Left renal cortex interstitium (tissue), 4 donors: ENCODE measurements at places on chromosomes 7 and 10. TPM values are rescaled to one million over a fixed set of nuclear protein-coding genes. Genes with fewer than 3 reads are reported as not detected.

The POM121 gene
- 58.9 TPM for polyA plus RNA-seq

The CREB5 gene
- 5.7 TPM for polyA plus RNA-seq

DNA sequence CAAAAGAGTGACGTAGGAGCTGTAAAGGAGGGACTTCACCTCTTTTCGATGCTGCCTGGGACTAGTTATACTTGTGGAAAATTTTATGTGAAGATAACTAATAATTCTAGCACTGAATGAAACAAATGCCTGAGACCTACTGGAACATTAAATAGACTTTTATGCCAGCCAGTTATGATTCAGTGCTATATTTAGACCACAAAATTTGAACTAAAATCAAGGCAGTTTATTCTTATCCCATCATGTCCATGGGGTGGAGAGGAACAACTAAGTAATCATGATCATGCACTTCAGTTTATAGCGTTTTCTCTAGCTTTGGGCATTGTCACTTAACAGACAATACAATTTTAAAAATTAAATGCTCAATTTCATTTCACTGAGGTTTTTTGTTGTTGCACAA lies 76.7 kb downstream of the ZEB1 start:
- no peak for DNase-seq

DNA sequence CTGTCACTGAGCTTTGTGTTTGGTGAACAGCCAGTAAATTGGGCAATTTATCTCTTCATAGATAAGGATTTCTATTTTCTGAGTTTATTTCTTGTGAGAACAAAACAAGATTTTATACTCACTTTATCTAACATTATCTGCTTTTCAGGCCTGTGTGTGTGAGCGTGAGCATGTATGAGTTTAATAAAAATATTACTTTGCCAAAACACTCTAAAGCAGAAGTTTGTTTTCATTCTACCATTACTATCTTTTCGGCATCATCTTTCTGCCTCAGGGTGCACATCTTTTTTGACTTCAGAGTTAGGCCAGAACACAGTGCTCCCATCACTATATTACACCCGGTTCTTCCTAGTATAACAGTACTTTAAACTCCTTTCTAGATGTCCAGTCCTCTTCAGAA lies 13.0 kb downstream of the ZWINT start:
- DNase-seq = no peak

DNA sequence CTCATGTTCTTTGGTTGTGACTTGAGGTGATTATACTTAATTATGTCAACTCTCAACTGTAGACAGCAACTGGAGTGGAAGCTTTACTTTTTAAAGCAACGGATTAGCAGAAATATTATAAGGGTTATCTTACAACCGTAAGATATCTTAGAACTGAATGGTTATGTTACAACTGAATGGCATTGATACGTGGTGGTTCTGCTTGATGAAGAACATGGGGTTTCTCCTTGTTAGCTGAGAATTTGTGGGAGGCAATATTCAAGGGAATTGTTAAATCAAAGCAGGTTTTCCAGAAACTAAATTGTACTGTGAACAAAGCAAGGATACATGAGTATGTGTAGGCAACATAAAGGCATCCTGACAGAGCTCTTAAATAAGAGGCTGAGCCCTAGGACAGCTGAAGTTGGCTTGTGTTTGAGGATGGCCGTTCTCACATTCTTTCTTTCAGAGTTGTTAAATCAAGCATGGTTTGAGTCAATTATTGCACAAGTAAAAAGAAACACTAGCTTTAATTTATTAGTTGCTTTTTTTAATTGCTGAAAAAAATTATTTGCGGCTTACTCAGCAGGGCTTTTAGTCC lies 350.0 kb downstream of the PLXDC2 start:
- no peak for DNase-seq

DNA sequence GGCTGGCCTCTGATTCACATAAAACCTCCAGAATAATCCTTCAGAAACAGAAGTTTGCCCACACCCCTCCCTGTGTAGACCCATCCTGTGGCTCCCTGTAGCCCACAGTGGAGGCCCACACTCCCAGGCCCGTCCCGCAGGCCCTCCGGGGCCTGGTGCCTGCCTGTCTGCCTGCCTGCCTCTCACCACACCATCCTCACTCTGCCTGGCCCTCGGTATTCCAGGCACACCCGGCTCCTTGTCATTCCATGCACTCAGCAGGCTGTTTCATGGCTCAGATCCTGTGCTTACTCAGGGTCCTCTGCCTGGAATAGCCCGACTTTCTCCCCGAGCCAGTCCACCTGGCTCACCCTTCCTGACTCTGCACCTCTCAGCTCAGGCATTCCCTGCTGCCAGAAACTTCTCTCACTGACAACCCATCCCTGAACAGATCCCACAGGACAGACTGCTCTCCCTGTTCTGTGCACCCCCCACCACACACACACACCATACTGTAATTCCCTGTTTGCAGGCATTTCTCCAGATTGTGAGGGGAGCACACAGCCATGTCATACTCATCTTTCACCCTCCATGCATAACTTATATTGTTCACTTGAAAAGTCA lies 498.0 kb upstream of the ZMIZ1 start:
- no peak for DNase-seq

- DNase-seq = no peak
These were observed 757 bp upstream of the PALS2 start for GRCh38 chr7:24572393-24572996.

DNA sequence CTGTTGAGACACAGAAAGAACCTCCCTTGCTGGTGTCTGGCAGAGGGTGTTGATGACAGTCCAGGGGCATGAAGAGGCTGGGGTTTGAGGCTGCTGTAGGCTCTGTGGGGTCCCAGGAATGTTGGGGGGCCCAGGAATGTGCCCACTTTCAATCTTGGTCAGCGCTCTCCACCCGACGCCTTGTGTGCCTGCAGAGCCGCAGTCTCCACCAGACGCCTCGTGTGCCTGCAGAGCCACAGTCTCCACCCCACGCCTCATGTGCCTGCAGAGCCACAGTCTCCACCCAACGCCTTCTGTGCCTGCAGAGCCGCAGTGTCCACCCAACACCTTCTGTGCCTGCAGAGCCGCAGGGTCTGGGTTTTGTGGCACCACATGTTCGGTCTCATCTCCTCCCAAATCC lies 84.0 kb downstream of the ADARB2 start:
- DNase-seq = no peak

- no peak for DNase-seq
These were observed 315.4 kb upstream of the KLF6 start for GRCh38 chr10:4100380-4100779.

GRCh38 chr10:80487421-80487785 lies 33.3 kb downstream of the TSPAN14 start:
- no peak for DNase-seq

- DNase-seq = no peak
These were observed 13.7 kb upstream of the MACROH2A2 start for GRCh38 chr10:70038923-70039322.

The DNAAF5 gene
- 36.2 TPM for polyA plus RNA-seq

The ZNF467 gene
- polyA plus RNA-seq = 24.9 TPM

The AUTS2 gene
- 104 TPM for polyA plus RNA-seq

DNA sequence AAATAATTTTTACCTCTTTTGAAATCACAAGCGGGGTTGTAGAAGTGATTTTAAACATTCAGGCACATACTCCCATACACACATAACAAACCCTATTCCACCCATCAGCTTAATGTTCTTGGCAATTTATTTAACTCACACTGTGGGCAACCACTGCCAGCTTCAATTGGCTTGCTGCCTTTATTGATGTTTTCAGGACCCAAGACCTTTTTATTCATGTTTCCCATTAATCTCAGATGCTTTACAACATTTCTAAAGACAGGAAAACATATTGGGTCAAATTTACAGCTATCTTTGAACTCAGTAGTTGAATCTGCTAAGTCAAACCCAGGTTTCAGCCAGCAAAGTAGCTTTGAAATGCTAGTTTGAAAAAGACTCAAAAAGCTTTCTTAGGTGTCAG lies 72.9 kb upstream of the TEX47 start:
- no peak for DNase-seq

- DNase-seq = no peak
These were observed 33.6 kb upstream of the UTF1 start for GRCh38 chr10:133196221-133196915.

GRCh38 chr10:66925896-66926715 lies at the start of gene LRRTM3:
TSS of gene LRRTM3 (plus strand) at chr10:66926036.
- peak; percentile 71 for DNase-seq

- no peak for DNase-seq
These were observed 494.3 kb upstream of the AUTS2 start for GRCh38 chr7:69104023-69104422.

The CCDC6 gene
- 43.1 TPM for polyA plus RNA-seq

DNA sequence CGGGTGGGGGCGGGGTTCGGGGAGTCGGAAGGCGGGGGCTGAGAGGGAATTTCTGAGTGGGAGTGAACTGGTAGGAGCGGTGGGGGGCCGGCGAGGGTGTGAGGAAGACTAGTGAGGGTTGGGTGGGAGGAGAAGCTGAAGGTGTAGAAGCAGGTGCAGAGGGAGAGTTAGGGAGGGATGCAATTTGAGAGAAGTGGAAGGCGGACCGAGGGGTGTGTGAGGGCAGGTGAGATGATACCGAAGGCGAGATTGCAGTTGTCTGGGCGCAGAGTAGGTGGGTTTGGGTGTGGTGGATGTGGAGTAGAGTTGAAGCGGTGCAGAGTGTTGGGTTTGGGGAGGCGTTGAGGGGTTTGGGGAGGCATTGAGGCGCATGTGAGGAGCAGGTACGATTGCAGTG lies 643 bp downstream of the KAT6B start:
- DNase-seq = no peak

The VSTM4 gene
- polyA plus RNA-seq = 14.1 TPM

DNA sequence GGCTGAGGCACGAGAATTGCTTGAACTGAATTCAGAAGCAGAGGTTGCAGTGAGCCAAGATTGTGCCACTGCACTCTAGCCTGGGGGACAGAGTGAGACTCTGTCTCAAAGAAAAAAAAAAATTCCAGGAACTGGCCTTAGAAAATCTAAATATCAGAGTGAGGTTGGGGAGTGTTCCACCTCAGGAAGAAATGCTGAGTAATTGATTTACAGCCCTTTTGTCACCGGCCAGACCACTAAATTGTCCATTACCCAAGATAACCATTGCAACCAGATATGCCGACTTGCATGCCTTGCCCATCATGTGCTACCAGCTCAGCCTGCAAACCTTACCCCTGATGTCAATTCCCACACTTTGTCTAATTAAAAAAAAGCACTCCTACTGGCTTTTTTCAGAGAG lies 42.4 kb downstream of the CRCP start:
- DNase-seq = no peak

DNA sequence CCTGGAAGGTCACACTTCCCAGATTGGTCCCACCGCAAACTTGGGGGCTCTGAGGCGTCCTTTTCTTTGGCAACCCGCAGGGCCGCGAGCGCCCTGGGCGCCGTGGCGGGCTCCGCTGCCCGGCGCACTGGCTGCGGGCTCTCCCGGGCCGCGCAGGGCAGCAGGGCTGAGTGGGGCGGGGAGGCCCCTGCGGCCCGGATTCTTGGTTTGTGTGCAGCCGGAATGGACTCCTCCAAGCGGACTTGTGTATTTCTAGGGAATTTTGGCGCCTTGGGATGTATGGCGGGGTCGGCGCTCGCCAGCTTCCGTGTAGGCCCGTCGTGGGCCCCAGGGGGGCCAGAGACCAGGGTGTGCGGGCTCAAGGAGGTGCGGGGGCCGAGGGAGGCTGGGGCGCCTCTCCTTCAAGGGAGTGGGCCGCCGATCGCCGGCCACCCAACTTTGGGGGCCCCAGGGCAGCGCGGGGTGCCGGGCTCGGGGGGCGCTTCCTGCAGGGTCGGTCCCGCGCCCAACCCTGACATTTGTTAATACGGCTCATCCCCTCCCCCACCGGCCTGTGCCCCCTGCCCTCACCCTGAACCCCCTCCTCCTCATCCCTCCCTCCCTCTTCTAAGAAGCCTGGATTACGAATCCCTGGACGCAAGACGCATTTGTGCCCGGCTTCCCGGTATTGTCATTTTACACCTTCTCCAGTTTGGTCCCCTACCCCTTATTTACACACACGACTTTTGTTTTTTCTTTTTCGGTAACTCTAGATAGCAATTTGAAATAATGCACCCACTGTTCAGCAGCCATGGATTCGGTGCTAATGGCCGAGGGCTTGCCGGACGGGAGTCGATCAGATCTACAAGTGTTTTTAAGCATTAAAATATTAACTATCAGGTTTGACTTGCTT lies 2.5 kb downstream of the TCF7L2 start:
- DNase-seq = no peak

- no peak for DNase-seq
These were observed 285.2 kb upstream of the MKLN1 start for GRCh38 chr7:131042269-131043160.

GRCh38 chr7:84746353-84746752 lies 440.5 kb downstream of the SEMA3D start:
- DNase-seq = no peak

GRCh38 chr7:48317360-48317759 lies 146.1 kb downstream of the ABCA13 start:
- DNase-seq = no peak

The TMEM130 gene
- 6.9 TPM for polyA plus RNA-seq

GRCh38 chr7:94030634-94031033 lies 26.5 kb upstream of the BET1 start:
- no peak for DNase-seq

DNA sequence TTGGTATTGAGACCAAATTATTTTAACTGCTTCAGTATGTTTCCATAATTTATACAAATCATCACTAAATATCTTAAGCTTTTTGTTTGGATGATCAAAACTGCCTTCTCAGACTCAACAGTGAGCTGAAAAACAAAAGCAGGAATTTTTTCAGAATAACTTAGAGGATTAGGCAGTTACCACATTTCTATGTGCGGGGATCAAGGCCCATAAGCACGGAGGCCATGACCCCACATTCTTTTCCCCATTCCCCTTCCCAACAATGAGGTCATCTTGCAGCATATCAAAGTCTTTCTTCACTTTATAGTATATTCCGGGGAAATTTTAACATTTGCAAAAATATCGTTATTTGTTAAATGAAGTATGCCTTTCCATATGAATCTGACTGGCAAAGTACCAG lies 125.8 kb downstream of the ELMO1 start:
- no peak for DNase-seq

The MACC1 gene
- polyA plus RNA-seq = 10.9 TPM

GRCh38 chr7:16930946-16931345 lies 49.2 kb upstream of the AGR3 start:
- no peak for DNase-seq

- DNase-seq = no peak
These were observed 35.8 kb upstream of the HECW1 start for GRCh38 chr7:43076606-43077005.

GRCh38 chr7:22629056-22629455 lies 97.9 kb upstream of the IL6 start:
- no peak for DNase-seq

DNA sequence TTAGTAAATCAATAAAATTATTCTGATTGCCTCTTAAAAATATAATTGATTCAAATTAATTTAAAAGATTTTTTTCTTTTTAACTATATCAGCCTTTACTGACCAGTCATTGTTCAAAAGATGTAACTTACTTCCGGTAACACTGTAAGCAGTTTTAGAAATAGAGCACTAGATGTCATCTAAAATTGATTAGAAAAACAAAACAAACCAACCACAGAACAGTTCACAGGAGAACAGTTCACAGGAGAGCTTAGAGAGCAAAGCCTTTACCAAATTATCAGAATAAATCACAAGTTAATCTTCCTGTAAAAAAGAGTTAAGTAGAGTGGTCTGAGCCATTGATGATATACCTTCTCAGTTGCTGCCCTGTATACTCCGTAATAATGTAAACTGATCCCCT lies 133.3 kb upstream of the DGKB start:
- DNase-seq = no peak
